ENCODE measurements at places on chromosomes 5 and 9.

- no peak overlapping the region for H3K4me3 ChIP-seq
- no peaks in the 10 kb centered on the region for H3K36me3 ChIP-seq
- no peak overlapping the region for H3K27ac ChIP-seq
- no peaks in the 10 kb centered on the region for H3K4me1 ChIP-seq
- DNase-seq, result no peak
- no peaks in the 10 kb centered on the region for H3K27me3 ChIP-seq
Observed at GRCh38 chr5:129656952-129657351, 90.9 kb upstream of the MINAR2 start.

- DNase-seq, result no peak
- no peak overlapping the region for H3K27ac ChIP-seq
- peaks cover 12% of the 10 kb centered on the region for H3K27me3 ChIP-seq
- H3K4me1 ChIP-seq, result peaks cover 2% of the 10 kb centered on the region
Observed at GRCh38 chr5:83475935-83476814, 4.6 kb downstream of the VCAN start.

DNA sequence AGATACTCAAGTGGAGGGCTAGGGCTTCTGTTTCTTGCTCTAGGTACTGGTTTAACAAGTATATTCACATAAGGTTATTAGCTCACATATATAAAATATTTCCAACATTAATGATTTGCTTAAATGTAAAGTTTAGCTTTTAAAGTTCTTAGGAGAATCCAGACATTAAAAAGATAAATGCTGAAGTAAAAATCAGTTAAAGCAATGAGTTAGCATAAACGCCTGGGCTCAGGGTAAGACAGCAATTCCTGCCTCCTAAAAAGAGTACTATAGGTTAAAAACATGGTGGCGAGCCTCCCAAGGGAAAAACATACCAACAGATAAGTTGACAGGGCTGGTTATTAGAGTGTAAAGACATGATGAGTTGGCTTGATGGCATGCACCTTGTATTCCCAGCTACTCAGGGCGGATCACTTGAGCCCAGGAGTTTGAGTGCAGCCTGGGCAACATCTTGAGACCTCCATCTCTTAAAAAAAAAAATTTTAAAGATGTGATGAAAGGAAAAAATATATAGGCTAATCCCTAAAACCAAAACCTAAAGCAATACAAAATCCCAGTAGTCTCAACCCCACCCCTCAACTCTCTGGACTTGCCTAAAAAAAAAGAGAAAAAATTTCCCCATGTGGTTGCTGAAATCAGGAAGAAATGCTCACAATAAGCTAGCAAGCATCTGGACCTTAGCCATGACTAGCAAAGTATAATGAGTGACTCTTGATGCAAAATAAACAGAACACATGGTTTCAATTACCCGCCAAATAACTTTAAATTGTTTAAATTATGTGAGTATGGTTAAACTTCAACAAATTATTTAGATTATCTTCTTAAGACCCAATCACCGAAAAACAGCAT lies 3.6 kb downstream of the GOLPH3 start:
- H3K27ac ChIP-seq, result peak overlapping the region; percentile 15
- H3K4me1 ChIP-seq, result peaks cover 22% of the 10 kb centered on the region
- H3K36me3 ChIP-seq, result peaks cover 47% of the 10 kb centered on the region
- DNase-seq, result no peak
- no peaks in the 10 kb centered on the region for H3K27me3 ChIP-seq

GRCh38 chr9:14687042-14687719 lies 6.1 kb downstream of the ZDHHC21 start:
- peaks cover 6% of the 10 kb centered on the region for H3K4me1 ChIP-seq
- no peaks in the 10 kb centered on the region for H3K27me3 ChIP-seq
- H3K36me3 ChIP-seq, result no peaks in the 10 kb centered on the region
- no peak overlapping the region for H3K4me3 ChIP-seq
- H3K27ac ChIP-seq, result no peak overlapping the region

- DNase-seq, result peak; percentile 72
- peak overlapping the region; percentile 57 for H3K27ac ChIP-seq
- peaks cover 97% of the 10 kb centered on the region for H3K36me3 ChIP-seq
- H3K27me3 ChIP-seq, result no peaks in the 10 kb centered on the region
Observed at GRCh38 chr9:33329117-33329563, 38.8 kb downstream of the NFX1 start.

DNA sequence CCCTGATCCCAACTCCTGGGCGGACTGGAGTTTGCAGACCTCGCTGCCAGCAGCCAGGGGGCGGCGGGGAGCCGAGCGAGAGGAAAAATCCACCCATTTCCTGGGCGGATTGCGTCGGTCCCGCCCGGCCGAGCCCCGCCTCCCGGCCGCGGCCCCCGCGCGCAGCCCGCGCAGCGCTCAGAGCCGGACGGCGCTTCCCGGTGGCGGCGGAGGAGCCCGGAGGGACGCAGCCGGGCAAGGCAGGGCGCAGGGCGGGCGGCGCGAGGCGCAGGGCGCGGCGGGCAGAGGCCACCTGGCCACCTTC lies at the start of gene OLFM1:
OLFM1 (plus strand) TSS at position 180 of the 304 bp plus-strand sequence. CDS start 322 bp downstream, outside the sequence.
- no peaks in the 10 kb centered on the region for H3K36me3 ChIP-seq
- peaks cover 89% of the 10 kb centered on the region for H3K27me3 ChIP-seq
- H3K4me3 ChIP-seq, result peak within 1 kb of the TSS; percentile 10

Measured in left lung (tissue), 14 donors.